ENCODE measurements at places on chromosomes 12 and 14.

- DNase-seq, result no peak
Measured at GRCh38 chr14:56760164-56760914, 49.9 kb downstream of the OTX2 start.

DNA sequence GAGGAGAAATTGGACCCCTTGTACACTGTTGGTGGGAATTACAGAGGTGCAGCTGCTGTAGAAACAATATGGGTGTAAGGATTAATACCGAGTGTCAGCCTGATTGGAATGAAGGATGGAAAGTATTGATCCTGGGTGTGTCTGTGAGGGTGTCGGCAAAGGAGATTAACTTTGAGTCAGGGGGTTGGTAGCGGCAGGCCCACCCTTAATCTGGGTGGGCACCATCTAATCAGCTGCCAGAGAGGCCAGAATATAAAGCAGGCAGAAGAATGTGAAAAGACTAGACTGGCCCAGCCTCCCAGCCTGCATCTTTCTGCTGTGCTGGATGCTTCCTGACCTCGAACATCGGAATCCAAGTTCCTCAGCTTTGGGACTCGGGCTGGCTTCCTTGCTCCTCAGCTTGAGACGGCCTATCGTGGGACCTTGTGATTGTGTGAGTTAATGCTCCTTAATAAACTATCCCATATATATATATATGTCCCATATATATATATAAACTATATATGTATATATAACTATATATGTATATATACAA lies 38.4 kb upstream of the PPP2R5C start:
- DNase-seq, result no peak

- DNase-seq, result no peak
Measured at GRCh38 chr12:92769124-92769901, 66.5 kb downstream of the PLEKHG7 start.

GRCh38 chr14:35231207-35231760 lies 60.9 kb upstream of the PSMA6 start:
- DNase-seq, result no peak

- DNase-seq, result no peak
Measured at GRCh38 chr12:105032703-105033357, 46.7 kb downstream of the NOPCHAP1 start.

DNA sequence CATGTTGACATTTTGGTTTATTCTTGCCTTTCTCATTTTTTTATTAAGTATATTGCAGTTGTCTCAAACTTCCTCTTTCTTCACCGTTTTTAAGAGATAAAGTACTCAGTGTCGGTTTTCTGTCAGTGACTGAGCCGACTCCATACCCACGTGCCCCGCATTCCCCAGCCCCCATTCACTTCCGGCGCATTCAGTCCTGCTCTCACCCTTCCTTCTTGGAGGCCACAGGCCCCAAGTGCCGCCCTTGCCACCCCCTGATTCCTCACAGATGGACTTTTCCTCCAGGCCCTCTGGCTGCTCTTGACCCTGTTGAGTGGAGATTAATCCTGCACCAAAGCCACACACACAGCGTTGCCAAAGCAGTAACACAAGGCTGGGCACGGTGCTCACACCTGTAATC lies 19.1 kb upstream of the DNAH10 start:
- DNase-seq, result no peak

DNA sequence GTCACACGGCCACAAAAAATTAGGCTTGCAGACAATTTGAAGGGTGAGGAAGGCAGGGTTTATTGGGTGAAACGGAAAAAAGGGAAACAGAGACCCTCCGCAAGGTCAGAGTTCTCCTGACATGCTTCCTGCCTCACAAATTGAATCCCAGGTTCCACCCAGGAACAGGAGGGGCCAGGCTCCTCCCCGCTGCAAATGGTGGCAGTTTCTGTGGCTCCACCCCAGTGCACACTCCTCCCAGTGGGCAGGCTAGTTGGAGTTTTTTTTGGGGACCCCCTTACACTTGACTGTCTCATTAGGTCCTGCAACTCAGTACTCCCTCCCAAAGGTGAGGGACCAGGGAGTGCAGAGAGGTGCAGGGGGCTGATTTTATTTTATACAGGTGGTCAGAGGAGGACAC lies 39.4 kb upstream of the PPP1CC start:
- no peak for DNase-seq

DNA sequence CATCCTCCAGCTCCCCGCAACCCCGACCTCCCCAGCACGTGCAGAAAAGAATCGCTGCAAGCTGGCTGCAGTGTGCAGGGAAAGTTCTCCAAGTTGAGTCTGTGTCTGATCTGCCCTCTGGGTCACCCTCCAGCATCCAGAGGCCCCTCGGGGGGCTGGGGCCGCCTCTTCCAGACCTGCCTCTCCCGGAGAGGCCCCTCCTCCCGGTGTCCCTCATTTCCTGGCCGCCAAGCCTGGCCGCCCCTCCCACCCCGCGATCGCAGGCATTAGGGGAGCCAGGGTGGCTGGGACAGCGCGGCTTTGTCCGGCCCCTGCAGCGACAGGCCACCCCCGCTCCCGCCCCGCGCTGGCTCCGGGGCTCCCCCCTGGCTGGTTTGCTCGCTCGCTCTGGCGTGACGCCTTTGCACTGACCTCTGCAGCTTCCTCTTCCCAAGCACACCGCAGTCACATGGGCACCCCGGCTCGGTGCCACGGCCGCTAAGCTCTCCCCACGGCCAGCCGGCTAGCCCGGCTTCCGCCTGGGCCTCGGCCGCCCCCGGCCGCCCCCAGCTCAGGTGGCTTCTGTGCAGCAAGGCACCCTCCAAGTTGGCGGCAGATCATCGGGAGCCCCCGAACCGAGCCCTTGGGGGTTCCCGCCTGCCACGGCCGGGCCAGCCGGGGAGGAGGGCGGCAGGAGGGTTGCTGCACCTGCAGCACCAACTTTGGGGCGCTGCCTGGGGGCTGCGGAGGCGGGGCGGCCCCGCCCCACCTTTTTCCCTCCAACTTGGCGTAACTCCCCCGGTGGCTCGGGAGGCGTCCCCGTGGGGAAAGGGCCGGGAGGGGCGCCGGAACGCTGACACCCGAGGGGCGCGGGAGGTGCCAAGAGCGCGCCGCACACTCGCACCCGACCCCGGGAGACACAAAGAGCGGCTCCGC lies 43.7 kb downstream of the KDM2B start:
- DNase-seq, result no peak

- DNase-seq, result no peak
Measured at GRCh38 chr14:100872259-100873095, 31.0 kb downstream of the RTL1 start.

- no peak for DNase-seq
Measured at GRCh38 chr12:8844665-8845064, 22.2 kb downstream of the A2ML1 start.

GRCh38 chr14:68791078-68791901 lies 1.6 kb downstream of the ZFP36L1 start:
- no peak for DNase-seq

DNA sequence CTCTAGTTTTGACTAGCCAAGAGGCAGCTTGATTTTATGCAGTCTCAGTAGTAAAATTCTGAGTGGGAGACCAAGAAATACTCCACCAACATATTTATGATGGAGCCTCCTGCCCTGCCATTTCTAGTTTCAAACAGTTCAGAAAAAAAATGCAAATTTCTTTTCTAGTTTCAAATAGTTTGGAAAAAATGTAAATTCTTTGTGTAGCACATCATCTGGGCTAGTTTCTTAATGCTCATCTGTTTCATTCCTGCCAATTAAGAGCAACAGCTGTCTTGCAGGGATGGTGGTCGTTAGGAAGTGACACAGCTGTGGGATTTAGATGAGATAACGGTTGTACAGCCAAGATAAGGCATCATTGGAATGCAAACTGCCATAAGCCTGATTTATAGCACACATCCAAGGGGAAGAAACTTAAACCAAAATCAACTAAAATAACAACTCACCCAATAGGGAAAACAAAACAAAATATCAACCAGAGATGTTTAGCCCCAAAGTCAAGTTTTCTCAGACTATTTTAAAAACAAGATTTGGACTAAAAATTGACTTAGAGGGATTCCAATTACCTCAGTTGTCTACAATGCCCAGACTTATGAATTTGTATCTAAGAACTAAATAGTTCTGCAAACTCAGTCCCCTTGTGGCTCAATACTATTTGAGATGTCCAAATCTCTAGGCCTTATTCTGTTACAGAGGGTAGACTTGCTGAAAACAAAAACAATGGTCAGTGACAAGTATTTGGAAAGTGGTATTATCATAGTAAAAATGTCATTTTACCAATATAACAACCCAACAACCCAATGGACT lies 291.3 kb upstream of the ATP2B1 start:
- peak; percentile 53 for DNase-seq

DNA sequence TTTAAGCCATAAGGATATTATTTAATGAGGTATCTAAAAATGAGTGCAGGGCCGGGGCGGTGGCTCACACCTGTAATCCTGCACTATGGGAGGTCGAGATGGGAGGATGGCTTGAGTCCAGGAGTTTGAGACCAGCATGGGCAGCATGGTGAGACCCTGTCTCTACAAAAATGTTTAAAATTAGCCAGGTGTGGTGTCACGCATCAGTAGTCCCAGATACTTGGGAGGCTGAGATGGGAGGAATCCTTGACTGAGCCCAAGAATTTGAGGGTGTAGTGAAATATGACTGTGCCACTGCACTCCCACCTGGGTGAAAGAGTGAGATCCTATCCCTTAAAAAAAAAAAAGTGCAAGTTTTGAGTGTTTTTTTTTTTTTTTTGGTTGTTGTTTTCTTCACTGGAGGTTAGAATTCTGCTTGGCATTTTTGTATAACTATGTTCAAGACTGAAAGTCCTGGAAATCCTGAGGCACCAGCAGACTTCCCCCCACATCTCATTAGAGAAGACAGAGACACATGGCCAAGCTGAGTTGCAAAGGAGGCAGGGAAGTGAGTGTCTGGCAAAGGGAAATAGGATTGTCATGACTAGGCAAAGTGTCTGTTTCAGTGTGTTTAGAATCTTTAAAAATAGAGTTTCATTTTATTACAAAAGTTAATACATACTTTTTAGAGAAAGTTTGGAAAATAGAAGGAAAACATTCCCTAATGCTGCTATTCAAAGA lies 53.5 kb upstream of the DUSP6 start:
- no peak for DNase-seq

- DNase-seq, result peak; percentile 19
Measured at GRCh38 chr12:22333186-22333712, 1.3 kb downstream of the ST8SIA1 start.

GRCh38 chr12:132623072-132623869 lies 4.7 kb downstream of the P2RX2 start:
- DNase-seq, result no peak

GRCh38 chr14:72663076-72663487 lies 230.8 kb downstream of the DPF3 start:
- no peak for DNase-seq

DNA sequence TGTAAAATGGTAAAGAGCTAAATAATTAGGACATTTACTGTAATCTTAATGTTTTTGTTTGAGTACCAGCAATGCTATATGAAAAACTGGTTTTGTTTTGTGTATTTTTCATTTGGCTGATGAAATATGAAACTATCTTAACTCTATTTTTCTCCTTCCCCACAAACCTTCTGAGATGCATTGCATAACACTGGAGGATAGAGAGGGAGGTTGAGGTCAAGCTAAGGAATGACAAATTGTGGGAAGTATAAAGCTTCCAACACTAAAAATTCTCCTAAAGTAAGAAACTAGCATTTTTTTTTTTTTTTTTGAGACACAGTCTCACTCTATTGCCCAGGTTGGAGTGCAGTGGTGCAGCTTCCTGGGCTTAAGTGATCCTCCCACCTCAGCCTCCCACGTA lies 31.5 kb upstream of the SRP54 start:
- peak; percentile 17 for DNase-seq

GRCh38 chr14:93207468-93208308 lies 632 bp downstream of the UBR7 start:
- DNase-seq, result no peak

DNA sequence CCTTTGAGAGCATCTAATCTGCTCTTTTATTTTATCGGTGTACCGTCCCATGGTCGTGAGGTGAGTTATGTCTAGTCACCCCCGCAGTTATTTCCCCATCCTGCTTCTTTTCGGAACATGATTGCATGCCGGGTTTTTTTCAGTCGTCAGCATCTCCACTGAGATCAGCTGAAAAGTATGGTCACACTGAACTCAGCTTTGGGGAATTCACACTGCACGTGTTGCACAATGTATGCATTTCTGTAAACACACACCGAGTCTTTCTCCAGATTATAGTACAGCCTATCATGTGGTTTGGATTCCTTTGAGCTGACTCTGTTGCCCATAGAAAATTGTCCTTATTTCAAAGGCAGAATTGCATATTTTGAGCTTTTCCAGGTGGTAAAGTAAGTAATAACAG lies 24.6 kb downstream of the PLXNC1 start:
- DNase-seq, result peak; percentile 77

DNA sequence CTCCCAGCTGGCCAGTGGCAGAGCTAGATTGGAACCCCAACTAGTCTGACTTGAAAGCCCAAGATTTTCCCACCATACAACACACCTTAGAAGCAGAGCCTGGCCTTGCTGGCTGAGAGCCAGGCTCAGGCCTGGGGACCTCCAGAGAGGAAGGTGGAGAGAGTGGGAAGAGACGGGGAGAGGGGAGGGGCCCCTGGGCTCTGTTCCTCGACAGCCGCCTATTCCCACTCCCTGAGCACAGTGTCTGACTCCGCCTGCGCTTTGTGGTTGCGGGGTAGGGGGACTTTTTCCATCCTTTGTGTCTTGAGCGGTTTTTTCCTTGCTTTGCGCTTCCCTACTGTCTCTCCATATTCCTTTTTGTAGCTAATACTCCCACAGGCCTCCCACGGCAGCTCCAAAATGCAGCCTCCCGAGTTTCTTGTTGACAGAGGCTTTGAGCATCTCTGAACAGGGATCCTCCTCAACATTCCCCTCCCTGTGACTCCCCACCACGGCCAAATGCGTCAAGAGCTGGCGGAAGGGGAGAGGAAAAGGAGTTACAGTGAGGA lies 4.0 kb upstream of the KCNH3 start:
- no peak for DNase-seq

- DNase-seq, result no peak
Measured at GRCh38 chr12:27164330-27165040, 79.6 kb upstream of the STK38L start.

GRCh38 chr12:108846290-108846701 lies 11.1 kb downstream of the SSH1 start:
- no peak for DNase-seq

- no peak for DNase-seq
Measured at GRCh38 chr14:75793806-75794205, 132.8 kb downstream of the TTLL5 start.

- DNase-seq, result no peak
Measured at GRCh38 chr12:15829949-15830348, 40.8 kb upstream of the EPS8 start.

- no peak for DNase-seq
Measured at GRCh38 chr12:44126806-44127205, 290.9 kb downstream of the TMEM117 start.

Data from BJ (cell line).